Stimulated activated CD4-positive, alpha-beta T cell treated with anti-CD3 and anti-CD28 coated beads, Interleukin-1b, Interleukin-23, amount 100 ng/mL, for 4 hours (primary cell): ENCODE measurements at places on chromosomes 1 and 21.

DNA sequence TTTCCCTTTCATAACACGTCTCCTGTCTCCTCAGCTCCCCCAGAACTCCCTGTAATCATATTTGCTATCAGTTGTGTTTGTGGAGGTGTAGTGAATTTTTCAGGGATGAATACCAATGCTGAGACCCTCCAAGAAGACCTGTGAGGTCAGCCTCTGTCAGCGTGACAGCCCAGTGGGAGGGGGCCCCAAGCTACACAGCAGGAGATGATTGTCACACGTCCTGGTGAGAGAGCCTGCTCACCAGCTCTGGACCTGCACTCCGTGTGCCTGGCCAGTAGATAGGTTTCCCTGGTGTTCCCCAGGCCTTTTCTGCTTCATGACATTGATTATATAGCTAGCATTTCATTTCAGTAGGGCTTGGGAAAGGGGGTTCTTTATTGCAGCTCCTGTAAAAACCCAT, 421.5 kb downstream of the KIF26B start:
- no peak for DNase-seq

GRCh38 chr21:33230545-33231324, 997 bp downstream of the IFNAR2 start:
- no peak for DNase-seq

- DNase-seq, result no peak
Observed at GRCh38 chr1:32622806-32623681, 27.3 kb downstream of the ZBTB8OS start.

DNA sequence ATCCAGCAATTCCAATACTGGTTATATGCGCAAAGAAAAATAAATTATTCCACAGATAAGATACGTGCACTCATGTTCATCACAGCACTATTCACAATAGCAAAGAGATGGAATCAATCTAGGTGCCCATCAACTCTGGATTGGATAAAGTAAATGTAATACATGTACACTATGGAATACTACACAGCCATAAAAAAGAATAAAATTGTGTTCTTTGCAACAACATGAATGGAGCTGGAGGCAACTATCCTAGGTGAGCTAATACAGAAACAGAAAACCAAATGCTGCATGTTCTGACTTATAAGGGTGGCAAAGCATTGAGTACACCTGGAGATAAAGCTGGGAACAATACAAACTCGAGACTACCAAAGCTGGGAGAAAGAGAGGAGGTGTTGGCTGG, 787.3 kb downstream of the KCNT2 start:
- no peak for DNase-seq

- no peak for DNase-seq
Observed at GRCh38 chr21:23718446-23719285, 1888.6 kb downstream of the MRPL39 start.

DNA sequence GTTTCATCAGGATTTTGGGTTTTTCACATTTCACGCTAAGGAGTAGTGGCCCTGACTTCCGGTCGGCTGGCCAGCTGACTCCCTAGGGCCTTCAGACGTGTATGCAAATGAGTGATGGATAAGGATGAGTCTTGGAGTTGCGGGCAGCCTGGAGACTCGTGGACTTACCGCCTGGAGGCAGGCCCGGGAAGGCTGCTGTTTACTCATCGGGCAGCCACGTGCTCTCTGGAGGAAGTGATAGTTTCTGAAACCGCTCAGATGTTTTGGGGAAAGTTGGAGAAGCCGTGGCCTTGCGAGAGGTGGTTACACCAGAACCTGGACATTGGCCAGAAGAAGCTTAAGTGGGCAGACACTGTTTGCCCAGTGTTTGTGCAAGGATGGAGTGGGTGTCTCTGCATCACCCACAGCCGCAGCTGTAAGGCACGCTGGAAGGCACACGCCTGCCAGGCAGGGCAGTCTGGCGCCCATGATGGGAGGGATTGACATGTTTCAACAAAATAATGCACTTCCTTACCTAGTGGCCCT, 23.1 kb upstream of the TNFRSF1B start:
- DNase-seq, result no peak

DNA sequence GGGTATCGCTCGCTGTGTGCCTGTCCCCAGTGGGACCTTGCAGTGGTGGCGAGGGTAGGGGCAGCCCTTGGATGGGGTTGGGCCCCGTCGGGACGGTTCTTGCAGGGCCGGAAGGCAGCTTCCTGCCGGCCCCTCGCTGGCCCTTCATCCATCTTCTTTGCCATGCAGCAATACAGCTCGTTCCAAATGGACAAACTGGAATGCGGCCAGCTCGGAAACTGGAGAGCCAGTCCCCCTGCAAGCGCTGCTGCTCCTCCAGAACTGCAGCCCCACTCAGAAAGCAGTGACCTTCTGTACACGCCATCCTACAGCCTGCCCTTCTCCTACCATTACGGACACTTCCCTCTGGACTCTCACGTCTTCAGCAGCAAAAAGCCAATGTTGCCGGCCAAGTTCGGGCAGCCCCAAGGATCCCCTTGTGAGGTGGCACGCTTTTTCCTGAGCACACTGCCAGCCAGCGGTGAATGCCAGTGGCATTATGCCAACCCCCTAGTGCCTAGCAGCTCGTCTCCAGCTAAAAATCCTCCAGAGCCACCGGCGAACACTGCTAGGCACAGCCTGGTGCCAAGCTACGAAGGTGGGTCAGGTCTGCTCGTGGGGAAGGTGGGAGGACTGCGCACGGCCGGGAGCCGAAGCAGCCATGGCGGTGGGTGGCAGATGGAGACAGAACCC, 45.8 kb downstream of the SIM2 start:
- no peak for DNase-seq

DNA sequence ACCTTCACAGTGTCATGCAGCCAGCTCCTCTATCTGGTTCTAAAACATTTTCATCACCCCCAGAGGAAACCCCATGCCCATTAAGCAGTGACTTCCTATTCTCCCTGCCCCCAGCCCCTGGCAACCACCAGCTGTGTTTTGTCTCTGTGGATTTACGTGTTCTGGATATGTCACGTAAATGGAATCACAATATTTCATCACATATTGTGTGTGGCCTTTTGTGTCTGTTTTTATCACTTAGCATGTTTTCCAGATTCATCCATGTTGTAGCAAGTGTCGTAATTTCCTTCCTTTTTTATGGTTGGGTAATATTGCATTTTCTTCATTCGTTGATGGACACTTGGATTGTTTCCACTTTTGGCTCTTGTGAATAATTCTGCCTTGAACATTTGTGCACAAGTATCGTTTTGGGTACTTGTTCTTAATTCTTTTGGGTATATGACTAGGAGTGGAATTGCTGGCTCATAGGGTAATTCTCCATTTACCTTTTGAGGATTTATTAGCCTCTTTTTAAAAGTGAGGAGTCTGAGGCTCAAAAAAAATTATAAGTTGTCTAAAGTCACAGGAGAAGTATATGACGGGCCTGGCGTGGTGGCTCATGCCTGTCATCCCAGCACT, 127.0 kb downstream of the MRPS6 start:
- no peak for DNase-seq

- DNase-seq, result no peak
Observed at GRCh38 chr1:69814926-69815325, 247.2 kb downstream of the LRRC7 start.
